OCI-M1 (cell line): ENCODE measurements at places on chromosomes 5 and 9.

GRCh38 chr9:129868023-129868871 lies 33.0 kb downstream of the USP20 start:
- no peak for DNase-seq

GRCh38 chr5:176429972-176430371 lies 13.6 kb upstream of the CLTB start:
- peak; percentile 52 for DNase-seq

DNA sequence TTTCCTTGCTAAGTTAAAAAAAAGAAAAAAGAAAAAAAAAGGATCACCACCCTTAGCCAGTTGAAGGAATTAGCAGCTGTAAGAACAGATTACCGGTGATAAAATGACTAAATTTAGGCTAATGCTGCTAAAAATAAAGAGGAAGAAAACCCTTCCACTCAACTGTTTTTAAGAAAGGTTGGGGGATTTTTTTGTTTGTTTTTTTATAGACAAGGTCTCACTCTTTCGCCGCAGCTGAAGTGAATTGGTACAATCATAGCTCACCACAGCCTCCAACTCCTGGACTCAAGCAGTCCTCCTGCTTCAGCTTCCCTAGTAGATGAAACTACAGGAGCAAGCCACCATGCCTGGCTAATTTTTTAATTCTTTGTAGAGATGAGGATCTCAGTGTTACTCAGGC lies 101.7 kb downstream of the SNCAIP start:
- DNase-seq = no peak

GRCh38 chr9:2016408-2017330 lies 1.5 kb downstream of the SMARCA2 start:
- DNase-seq = peak; percentile 77

DNA sequence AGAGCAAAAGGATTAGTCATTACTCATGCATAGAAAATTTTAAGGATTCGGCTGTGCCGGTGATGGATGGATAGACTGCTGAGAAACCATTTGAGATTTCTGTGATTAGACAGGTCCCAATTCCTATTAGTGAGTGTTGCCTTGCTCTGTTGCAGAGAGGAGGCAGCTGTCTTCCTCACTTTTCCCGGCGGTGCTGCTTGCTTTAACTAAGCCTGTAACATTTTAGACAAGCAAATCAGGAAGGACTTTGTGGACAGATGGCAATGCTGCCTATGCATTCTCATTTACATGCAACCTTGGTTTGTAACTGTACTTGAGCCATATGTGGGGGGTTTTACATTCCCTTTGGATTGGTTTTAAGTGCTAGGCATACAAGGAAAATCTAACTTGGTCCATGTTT lies 1176.3 kb downstream of the CDH18 start:
- DNase-seq = no peak

DNA sequence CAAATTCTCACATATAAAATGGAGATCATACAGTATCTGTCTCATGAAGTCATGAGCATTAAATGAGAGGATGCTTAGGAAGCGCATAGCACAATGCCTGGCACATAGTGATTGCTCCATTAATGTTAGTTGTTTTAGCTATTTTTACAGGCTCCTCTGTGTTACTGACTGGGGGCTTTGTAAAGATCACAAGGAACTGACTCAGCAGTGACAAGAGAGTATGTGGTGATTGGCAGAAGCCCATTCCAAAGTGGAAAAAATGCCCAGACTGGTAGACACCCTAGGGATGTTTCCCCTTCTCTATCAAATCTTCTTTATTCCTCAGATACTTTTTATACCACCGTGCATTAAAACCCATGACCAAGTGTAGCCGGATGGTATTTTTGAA lies 33.5 kb downstream of the ABLIM3 start:
- DNase-seq = no peak

DNA sequence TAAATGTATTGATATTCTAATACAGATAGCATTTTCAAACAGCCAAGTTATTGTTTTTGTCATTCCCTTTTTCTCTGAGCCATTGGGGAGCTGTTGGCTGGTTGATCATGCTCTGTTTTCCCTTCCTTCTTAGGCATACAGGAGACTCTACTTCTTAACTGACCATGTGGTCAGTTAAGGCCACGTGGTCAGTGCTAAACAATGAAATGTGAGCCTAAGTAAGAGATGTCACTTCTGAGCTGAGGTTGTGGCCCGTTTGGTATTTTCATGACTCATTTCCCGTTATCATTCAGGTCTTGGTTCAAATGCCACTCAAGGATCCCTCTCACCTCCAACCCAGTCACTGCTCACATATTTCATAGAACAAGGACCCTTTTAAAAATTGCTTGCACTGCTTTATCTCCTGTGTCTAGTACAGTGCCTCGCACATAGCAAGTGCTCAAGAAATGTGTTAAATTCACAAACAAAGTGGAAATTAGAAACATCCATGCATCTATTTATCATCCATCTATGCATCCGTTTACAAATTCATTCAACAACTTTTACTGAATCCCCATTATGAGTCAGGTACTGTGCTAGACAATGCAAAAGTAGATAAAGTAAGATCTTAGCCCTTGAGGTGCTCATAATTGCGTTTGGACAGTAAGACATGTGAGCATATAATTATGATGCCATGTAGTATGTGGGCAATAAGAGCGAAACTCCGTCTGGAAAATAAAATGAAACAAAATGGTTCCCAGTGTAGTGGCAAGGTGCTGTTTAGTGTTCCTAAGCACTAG lies 50.7 kb downstream of the ARRDC3 start:
- DNase-seq = peak; percentile 65

GRCh38 chr9:97514531-97514930 lies 13.1 kb downstream of the TMOD1 start:
- no peak for DNase-seq

DNA sequence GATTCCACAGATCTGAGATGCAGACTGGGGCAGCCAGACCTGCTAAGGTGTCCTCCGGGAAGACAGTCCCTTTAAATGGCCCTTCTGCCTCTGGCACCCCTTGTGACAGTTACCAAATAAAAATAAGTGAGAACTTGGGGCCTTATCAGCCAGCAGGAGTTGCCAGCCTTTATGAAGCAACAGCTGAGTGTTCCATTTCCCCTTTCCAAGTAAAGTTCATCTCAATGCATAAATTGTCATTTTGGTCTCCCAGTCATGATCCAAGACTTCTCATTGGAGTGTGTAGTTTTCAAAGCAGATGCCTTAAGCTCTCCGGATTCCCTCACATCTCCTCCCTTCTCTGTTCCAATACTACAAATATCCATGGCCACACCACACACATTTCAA lies 4.1 kb downstream of the PTCH1 start:
- peak; percentile 88 for DNase-seq

GRCh38 chr5:116231288-116231687 lies 146.5 kb downstream of the COMMD10 start:
- DNase-seq = no peak

DNA sequence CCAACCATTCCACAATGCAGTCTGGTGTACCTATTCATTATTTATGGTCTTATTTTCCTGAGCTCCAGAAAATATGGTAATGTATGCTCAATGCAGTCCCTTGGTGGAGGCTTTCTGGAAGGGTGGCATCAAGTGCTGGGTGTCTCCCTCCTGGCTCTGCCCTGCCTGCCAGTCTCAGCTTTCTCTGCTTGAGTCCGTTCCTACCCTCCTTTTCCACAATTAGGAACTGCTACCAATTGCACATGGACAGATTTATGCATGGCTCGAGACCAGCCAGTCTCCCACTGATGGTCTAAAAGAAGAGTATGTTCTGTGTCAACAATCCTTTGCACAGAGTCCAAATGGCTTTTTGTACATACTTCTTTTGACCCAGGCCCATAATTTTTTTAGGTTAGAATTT lies 189.8 kb downstream of the TLE1 start:
- no peak for DNase-seq

- DNase-seq = no peak
These were observed 80.9 kb downstream of the EBF1 start for GRCh38 chr5:159018855-159019254.

DNA sequence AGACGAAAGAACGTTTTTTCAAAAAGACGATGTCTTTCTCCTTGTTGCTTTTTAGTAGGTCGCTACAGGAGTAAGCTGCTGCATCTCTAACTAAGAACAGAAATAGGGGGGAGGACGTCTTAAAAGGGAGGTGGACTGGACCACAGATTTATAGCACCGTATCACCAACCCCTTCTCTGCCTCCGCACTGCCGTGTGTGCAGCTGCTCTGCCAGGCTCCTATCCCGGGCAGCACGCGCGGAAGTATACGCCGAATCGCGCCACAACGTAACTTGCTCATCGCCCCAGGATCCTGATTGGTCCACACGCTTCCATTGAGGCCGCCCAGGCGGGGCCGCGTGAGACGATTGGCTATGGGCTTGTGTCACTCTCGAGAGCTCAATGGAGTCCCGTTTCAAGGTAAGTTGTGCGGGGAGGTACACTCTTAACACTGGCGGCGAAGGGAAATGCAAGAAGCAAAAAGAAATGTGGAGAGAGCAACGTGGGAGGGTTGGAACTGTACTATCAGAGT lies at the start of gene ELAVL2:
Gene ELAVL2 (minus strand): TSS at position 121 of the 510 bp plus-strand sequence. CDS start 64,006 bp downstream, outside the sequence.
- no peak for DNase-seq

DNA sequence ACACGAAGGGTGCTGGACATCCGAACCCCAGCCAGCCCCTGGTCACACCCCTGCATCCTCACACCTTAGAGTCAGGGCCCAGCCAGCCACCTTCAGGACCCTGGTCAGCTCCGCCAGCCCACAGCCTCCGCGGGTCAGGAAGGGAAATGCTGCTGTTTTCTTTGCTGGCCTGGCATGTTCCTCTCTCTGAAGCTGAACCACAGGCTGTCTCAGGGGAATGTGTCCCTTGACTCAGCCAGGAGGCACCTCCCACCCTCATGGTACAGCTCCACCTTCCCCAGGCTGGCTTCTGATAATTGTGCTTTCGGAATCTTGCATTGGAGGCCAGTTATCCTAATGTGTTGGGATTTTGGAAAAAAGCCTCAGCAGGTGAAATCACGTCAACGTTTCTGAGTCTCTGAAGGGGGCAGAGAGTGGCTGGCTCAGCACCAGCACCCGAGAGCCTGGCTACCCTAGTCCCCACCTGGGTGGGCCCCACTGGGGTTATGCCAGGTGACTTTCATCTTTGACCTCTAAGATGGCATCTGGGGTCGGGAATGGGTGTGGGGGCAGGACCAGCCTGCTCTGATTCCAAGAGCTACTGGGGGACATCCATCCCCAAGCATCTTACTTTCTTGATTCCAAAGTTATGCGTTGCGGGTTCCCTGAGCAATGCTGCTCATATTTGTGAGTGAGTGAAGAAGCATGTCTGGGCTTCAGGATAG lies 9.8 kb upstream of the OLFM1 start:
- DNase-seq = peak; percentile 14

GRCh38 chr5:36147681-36148080 lies 4.0 kb downstream of the LMBRD2 start:
- no peak for DNase-seq

DNA sequence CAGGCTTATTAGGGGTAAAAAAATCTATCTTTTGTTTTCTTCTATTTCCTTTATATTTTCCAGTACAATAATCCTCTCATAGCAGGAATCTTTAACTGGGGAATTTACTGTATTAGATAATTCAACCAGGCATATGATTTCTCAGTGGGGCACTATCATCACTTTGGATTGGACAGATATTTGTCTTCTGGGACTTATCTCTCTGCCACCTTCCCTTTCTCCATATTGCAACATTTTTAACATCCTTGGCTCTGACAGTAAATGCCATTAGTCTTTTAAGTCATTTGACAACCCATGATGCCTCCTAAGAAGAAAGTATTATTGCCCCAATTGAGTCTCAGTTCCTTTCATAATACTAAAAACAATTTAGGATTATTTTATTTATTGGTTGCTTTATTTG lies 304.1 kb downstream of the FGF10 start:
- peak; percentile 49 for DNase-seq
